ENCODE measurements at places on chromosomes 3 and 15.

DNA sequence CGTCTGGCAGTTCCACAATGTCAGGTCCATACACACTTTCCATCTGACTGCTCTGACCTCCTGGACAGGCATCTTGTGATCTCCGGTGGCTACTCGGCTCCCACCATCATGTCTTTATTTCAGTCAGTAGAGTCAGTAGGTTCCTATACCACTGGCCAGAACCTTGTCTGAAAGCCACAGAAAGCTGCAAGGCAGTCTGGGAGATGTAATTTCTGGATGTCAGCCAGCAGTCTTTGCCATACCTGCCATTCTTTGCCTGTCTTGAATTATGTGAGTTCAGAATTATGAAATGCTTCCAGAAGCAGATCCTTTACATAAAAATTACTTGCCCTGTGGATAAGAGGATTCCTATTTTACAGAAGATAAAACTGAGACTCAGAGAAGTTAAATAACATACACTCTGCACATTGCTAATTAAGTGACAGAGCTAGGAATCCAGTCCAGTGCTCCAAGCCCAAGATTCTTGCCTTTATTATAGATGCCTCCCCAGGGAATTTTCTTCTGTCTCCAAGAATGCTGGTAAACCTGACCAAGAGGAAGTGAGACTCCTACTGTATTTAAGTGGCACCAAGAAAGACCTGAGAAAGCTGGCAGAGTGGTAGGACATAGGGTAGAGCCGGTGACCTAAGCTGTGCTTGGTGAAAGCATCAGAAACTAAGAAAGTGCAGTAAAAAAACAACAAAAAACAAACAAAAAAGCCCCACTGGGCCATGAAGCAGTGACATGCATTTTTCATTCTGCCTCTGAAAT, 75.6 kb downstream of the IQCH start:
- DNase-seq: no peak

DNA sequence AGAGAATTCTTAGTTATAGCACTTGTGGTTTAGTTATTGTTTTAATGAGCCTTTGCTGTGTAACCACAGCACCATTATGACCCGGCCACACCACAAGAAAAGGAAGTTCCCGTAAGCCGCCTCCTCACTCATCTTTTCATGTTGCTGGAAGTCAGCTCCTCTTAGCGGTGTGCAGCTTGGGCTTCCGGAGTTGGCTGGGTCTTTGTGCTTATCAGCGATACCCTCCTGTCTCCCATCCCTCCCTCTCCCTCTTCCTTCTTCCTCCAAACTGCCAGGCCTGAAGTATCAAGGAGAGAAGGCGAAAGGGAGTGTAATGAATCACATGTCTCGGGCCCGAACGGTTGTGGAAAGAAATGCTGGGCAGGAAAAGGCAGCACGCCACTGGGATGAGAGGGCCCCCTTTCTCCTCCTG, 353.5 kb downstream of the MCTP2 start:
- DNase-seq: no peak

DNA sequence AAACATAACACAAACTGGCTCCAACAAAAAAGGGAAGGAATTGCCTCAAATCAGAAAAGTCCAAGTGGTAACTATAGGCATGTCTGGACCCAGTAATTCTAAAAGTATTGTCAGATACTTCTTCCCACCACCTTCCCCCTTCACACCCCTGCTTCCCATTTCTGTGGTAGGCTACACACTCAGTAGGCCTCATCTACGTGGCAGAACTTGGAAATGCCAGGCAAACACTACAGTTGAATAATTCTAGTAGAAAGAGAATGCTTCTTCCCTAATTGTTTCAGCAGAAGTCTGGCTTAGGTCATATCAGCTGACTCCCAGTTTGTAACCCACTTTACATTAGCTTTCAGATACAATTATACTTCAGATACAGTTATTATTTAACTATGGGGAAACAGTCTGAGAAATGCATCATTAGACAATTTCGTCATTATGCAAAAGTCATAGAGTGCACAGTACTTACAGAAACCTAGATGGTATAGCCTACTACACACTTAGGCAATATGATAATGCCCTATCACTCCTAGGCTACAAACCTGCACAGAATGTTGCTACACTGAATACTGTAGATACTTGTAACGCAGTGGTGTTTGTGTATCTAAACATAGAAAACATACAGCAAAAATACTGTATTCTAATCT, 6.4 kb downstream of the SETMAR start:
- DNase-seq: no peak

- peak; percentile 36 for DNase-seq
Observed at GRCh38 chr3:71726146-71726545, 944 bp upstream of the EIF4E3 start.

- DNase-seq: no peak
Observed at GRCh38 chr3:81958972-81959640, 197.7 kb upstream of the GBE1 start.

DNA sequence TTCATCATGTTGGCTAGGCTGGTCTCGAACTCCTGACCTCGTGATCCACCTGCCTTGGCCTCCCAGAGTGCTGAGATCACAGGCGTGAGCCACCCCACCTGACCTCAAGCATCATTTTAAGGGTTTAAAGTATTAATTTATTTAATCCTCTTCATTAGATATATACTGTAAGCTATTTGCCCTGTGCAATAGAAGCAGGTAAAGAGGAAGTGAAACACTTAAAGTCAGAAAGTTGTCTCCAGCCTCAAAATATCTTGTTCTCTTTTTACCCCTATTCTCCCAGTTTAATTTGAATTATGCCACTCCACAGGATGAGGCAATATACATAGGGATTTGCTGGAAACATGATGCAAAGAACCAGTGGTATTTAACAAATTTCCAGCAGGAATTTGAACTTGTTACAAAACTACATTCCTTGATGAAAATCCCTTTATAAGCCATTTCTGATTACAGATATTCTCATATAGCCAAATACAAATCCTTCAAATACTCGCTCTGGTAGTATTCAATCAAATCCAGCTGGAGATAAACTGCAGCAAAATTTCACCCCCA, 2.0 kb downstream of the NDUFB5 start:
- no peak for DNase-seq

- no peak for DNase-seq
Observed at GRCh38 chr3:130935761-130936492, 42.0 kb downstream of the ATP2C1 start.

- DNase-seq: no peak
Observed at GRCh38 chr3:71520161-71521020, 63.1 kb downstream of the FOXP1 start.

DNA sequence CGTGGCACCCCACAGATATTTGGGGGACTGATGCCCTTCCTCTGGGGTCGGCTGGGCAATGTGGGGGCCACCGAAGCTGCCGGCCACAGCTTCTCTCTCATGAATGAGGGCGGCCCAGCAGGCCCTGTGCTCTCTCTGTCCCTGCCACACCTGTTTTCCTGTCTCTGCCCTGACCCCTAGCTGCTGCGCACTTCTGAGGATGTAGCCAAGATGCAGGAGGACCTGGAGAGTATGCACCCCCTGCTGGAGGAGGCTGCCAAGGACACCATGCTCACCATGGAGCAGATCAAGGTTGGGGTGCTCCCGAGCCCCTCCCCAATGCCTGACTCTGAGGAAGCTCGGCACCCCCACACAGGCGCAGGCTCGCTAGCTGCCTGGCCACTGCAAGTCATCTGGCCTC, 59.7 kb downstream of the SEMA3G start:
- DNase-seq: no peak

DNA sequence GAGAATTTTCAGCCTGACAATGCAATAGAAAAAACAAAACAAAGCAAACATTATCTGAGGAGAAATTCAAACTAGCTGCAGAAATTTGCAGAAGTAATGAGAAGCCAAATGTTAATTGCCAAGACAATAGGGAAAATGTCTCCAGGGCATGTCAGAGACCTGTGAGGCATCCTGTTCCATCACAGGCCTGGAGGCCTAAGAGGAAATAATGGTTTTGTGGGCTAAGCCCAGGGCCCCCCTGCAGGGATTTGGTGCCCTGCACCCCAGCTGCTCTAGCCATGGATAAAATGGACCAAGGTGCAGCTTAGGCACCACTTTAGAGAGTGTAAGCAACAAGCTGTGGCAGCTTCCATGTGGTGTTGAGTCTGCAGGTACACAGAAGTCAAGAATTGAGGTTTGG, 401.2 kb upstream of the NECTIN3 start:
- DNase-seq: no peak

DNA sequence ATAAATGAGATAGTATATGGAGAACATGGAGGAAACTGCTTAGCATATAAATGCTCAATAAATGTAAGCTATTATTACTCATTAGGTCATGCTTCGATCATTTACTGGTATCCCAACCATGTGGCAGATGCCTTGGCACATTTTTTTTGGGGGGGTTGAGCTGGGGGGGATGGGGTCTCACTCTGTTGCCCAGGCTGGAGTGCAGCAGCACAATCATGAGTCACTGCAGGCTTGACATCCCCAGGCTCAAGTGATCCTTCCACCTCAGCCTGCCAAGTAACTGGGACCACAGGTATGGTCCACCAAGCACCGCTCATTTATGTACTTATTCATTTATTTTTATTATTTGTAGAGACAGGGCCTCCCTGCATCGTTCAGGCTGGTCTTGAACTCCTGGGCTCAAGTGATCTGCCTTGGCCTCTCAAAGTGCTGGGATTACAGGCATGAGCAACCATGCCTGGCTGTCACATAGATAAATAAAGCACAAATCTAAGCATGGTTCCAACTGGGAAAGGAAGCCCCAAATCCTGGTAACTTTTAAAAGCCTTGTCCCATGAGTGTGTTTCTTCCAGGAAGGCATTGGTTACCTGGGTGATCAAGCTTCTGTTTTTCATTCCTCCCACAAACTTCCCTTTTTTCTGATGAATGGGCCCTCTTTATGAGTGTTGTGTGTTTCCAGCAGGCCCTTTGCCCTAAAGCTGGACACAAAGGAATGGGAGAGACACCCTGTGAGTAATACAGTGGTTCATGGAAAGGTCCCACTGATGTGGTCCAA, 147.4 kb upstream of the UMPS start:
- DNase-seq: no peak

DNA sequence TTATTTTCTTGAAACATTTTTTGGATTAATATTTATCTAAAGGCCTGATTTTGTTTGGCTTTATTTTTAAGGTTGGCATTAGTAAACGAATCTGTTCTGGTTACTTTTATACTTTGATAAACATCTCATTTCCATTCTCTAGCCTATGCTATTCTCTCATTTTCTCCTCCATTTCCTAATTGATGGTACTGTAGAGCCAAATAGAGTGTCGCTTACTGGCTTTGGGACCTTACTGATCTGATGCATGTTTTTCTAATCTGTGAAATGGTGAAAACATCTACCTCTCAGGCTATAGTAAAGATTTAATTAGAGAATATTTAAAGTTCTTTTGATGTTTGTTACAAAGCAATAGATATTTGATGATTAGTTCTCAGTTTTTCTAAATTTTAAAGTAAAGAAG, 1.6 kb downstream of the LNP1 start:
- DNase-seq: no peak

- DNase-seq: no peak
Observed at GRCh38 chr3:159448902-159449301, 539.7 kb upstream of the IL12A start.

DNA sequence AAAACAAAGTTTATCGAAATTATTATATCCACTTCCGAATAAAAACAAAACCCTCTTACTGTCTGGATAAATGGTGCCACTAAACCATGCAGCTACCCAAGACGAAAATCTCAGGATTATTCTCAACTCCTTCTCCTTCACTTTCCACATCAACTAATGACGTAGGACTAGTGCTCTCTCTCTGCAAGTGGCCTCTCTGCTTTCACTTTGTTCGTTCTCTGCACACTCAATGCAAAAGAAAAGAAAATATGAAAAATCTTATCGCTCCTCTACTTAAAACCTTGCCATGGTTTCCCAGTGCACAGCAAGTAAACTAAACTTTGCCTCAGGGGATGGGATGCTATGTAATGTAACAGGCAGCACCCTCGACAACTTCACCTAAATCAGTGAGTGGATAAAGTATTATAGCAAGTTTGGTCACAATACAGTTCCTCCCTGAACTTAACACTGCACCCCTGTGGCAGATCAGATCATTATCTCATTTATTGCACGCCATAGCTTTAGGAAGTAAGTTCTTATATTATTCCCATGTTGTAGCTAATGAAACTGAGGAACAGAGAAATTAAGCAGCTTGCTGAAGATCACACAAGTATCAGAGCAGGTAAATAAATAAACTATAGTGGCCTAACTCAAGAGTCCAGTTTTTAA, 262.7 kb upstream of the GADL1 start:
- DNase-seq: no peak

- DNase-seq: no peak
Observed at GRCh38 chr3:70974747-70975146, 608.8 kb downstream of the FOXP1 start.

DNA sequence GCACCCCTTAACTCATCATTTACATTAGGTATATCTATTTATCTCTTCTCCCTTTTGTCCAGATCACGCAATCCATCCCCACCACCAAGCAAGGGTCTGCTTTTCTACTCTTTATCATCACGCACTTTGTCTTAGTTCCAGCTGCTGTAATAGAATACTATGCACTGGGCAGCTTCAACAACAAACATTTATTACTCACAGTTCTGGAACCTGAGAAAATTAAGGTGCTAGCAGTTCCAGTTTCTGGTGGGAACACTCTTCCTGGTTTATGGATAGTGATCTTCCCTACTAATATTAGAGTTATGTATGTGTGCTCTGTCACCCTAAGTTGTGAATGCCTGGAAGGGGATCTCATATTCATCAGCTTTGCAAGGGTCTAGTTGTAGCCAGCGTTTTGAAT, 687.0 kb downstream of the NTRK3 start:
- DNase-seq: no peak

DNA sequence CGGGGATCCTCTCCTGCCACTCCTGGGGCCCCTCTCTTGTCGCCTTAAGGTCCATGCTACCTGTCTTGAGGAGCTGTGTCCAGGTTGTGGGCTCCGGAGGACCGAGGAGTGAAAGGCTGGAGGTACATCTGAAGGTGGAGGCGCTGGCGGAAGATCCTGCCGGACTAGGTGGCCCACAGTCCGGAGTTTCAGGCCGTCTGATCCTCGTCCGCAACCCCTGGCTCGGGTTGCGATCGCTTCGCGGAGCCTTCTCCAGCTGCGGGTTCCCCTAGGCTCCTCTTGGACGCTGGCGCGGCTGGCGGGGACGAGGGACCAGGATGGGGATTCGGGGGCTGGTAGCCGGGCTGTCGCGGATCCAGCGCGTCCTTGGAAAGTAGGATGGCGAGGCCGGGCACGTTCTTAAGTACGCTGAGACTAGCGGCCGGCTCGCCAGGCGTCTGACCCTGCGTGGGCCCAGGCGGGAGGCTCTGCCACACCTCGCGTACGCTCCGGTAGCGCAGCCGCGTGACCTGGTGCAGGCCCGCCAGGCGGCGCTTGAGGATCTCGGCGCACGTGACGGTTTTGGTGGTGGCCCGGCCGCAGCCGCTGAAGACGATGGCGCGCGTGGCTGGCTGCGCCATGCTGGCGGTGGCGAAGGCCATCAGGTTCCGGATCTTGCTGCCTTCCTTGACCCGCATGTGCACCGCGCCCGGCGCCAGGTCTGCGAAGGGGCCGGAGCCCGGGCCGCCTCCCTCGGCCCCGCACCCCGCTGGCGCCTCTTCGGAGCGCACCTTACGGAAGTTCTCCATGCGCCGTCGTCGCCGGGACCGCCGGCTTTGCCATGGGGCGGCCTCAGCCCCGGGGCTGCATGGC, 550 bp downstream of the RPP25 start:
- peak; percentile 41 for DNase-seq

Data from effector CD4-positive, alpha-beta T cell (primary cell).